Endodermal cell (in vitro differentiated cells): ENCODE measurements at places on chromosomes 6 and 20. TPM values are rescaled to one million over a fixed set of nuclear protein-coding genes. Genes with fewer than 3 reads are reported as not detected.

FOXF2 gene
- 0.11 and 0.14 TPM in 2 replicates for total RNA-seq

HLA-DMA gene
- total RNA-seq: 4.9 and 6.1 TPM in 2 replicates

GRCh38 chr20:37190354-37191112 is 11.2 kb upstream of the MROH8 start:
- no peak for DNase-seq

- no peak for DNase-seq
Measured at GRCh38 chr6:105642708-105643107, 239.8 kb upstream of the PREP start.

PKHD1 gene
- total RNA-seq: 0.19 to 0.23 TPM (median 0.20 TPM) in 3 replicates

VGLL2 gene
- total RNA-seq: 0.15 TPM in 1 of 2 replicates, not detected in the other

GRCh38 chr6:80287607-80288006 is 181.1 kb downstream of the BCKDHB start:
- DNase-seq: no peak
